Activated T-cell treated with anti-CD3 and anti-CD28 coated beads, Interleukin-2, amount 50 U/mL, for 72 hours (primary cell): ENCODE measurements at places on chromosomes 11 and 22. TPM values are rescaled to one million over a fixed set of nuclear protein-coding genes. Genes with fewer than 3 reads are reported as not detected.

GRCh38 chr11:101582236-101582988, 1.4 kb downstream of the TRPC6 start:
- no peaks in the 10 kb centered on the region for H3K4me1 ChIP-seq
- H3K27ac ChIP-seq = no peak overlapping the region
- H3K4me3 ChIP-seq = no peak overlapping the region
- DNase-seq = no peak

- peaks cover 57% of the 10 kb centered on the region for H3K27me3 ChIP-seq
- no peak overlapping the region for H3K4me3 ChIP-seq
- H3K36me3 ChIP-seq = no peaks in the 10 kb centered on the region
- H3K27ac ChIP-seq = no peak overlapping the region
- peaks cover under 1% of the 10 kb centered on the region for H3K4me1 ChIP-seq
- no peak for DNase-seq
Observed at GRCh38 chr22:19772673-19773469, 12.3 kb downstream of the TBX1 start.

DNA sequence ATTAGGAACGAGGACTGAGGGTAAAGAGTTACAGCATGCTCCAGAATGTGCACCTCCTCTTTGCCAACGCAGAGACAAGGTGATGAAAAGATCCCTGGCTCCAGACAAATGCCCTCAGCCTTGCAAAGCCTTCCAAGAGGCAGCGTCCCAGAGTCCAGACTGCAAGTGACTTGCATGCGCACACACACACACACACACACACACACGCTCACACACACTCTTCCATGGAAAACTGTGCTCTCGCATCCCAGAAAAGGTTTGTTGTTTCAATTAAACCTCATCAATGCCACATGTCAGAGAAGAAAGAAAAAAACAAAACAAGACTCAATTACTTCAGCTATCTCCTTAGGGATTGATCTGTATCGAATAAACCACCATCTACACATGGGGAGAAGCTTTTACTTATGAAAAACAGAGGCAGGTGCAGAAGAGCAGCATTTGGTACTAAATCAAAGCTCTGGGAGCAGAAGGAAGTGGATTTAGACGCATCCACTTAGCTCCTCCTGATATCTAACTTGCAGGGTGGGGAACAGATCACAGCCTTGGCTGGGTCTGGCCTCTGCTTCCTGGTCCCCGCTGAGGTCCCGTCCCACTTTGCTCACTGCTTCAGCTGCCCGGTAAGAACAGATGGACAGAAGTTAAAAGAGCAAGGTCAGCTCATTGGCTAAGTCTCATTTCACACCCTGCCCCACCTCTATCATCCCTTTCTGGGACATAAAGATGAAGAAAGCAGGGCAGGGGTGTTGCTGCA, 249.8 kb upstream of the BLID start:
- H3K4me1 ChIP-seq = no peaks in the 10 kb centered on the region
- H3K27ac ChIP-seq = no peak overlapping the region
- no peak for DNase-seq
- no peaks in the 10 kb centered on the region for H3K36me3 ChIP-seq

GRCh38 chr11:12534549-12534948, 139.7 kb upstream of the TEAD1 start:
- no peak overlapping the region for H3K4me3 ChIP-seq
- H3K27ac ChIP-seq = no peak overlapping the region
- H3K27me3 ChIP-seq = peaks cover 16% of the 10 kb centered on the region
- H3K4me1 ChIP-seq = no peaks in the 10 kb centered on the region
- DNase-seq = no peak

DNA sequence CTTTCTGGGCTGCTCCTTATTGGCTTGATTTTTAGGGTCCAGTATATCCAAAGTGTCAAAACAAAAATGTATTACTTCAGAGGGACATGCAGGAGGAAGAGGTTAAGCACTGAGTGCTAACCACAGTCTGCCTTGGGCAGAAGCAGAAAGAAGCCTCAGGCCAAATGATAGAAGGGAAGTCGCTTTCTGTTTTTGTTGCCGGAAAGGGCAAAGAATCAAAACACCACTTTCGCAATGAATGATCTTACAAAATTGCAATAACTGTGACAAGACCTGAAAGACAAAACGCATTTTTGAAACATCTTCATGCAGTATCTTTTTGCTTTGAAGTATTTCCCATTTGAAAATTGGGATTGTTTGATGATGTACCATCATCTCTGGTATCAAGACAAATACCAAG, 70.1 kb upstream of the PICALM start:
- H3K27ac ChIP-seq = peak overlapping the region; percentile 92
- H3K4me1 ChIP-seq = peaks cover 69% of the 10 kb centered on the region
- DNase-seq = peak; percentile 66
- peak overlapping the region; percentile 59 for H3K4me3 ChIP-seq
- no peaks in the 10 kb centered on the region for H3K27me3 ChIP-seq
- H3K36me3 ChIP-seq = no peaks in the 10 kb centered on the region

GRCh38 chr11:73625696-73626318, 20.6 kb upstream of the PLEKHB1 start:
- peaks cover 4% of the 10 kb centered on the region for H3K4me1 ChIP-seq
- H3K27ac ChIP-seq = peak overlapping the region; percentile 63
- no peaks in the 10 kb centered on the region for H3K36me3 ChIP-seq
- DNase-seq = peak; percentile 71
- peak overlapping the region; percentile 28 for H3K4me3 ChIP-seq

GRCh38 chr11:45816614-45817013, 11.7 kb downstream of the SLC35C1 start:
- H3K27me3 ChIP-seq = no peaks in the 10 kb centered on the region
- H3K4me1 ChIP-seq = no peaks in the 10 kb centered on the region
- no peak overlapping the region for H3K4me3 ChIP-seq
- H3K27ac ChIP-seq = no peak overlapping the region
- H3K36me3 ChIP-seq = no peaks in the 10 kb centered on the region

DNA sequence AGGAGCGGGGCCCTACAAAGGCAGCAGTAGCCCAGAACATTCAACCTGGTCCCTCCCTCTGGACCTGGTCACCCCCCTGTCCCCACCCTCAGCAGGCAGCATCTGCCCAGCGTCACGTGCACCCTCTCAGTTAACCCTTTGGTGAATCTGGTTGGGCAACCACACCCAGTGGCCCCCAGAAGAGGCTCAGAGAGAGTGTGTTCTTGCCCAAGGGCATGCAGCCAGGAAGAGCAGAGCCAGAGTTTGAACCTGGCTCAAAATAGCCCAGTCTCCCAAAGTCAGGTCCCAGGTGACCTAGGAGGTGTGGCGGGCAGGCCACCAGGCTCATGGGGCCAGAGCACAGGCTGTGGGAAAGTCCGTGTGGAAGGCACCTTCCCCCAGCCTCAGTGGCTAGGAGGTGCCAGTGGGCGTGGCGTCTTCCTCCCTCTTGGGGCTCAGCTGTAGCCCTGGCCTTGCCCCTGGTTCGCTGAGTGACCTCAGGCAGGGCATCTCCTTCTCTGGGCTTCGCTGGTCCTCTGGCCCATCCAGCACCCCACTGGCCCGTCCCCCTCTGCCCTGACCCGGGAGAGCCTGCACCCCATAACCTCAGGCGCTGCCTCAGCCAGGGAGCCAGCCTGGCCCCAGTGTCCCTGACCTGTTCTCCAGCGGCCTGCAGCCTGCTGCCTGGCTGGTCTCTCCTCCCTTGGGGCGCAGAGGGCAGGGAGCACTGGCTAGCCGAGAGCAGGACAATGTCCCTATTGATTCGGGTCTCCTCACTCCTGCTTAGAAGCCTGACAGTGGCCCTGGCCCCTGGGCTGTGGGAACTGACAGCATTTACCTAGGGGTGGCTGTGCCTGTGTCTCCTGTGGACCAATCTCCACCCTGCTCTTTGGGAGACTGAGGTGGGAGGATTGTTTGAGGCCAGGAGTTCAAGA, 7.0 kb downstream of the ALDH3B1 start:
- no peaks in the 10 kb centered on the region for H3K36me3 ChIP-seq
- no peak overlapping the region for H3K27ac ChIP-seq

DNA sequence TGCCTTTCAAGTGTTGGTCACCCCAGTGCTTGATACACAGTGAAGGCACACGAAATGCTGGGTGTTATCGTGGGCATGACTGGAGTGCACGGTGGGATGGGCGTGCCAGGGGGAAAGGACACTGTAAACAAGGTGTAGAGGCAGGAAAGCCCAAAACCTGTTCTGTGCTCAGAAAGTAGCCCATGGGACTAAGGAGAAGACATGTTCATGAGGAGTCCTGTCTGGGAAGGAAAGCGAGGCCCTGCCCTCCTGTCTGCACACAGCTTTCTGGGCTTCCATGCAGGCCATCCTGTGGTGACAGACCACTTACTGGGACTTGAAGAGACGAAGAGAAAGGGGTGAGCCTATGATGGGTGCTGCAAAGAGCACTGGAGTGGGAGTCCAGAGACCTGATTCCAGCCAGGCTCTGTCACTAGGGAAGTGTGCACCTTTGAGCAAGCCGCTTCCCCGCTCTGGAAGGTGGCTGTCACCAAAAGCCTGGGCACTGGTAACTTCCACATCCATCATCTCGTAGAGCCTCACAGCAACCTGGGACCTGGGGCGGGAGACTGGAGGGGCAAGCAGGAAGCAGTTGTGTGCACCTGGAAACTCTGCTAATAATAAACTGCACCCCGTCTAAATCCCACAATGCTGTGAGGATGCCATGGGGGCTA, 846 bp upstream of the POU2F3 start:
- no peak overlapping the region for H3K4me3 ChIP-seq
- H3K36me3 ChIP-seq = no peaks in the 10 kb centered on the region
- no peak for DNase-seq
- H3K4me1 ChIP-seq = peaks cover 6% of the 10 kb centered on the region
- H3K27ac ChIP-seq = no peak overlapping the region

DNA sequence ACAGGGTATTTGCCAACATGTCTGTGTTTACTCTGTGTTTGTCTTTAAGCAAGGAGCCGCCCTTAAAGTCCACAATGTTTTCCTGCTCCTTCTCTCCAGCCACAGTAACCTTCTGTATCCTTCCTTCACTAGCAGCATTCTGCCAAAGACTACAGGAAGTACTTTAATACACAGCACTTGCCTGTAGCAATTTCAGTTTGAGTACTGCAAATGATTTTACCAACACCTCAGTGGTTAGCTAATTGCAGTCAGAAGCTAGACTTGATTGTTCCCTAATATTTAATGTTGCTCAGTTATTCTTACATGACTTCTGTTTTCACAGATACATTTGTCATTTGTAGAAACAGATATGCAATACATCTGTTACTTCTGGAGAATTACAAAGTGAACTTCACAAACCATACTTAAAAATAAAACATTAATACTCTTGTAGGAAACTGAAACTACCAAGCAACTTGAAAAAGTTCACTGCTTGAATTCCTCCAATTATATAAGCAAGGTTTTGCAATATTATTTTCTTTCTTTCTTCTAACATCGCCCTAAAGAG, 69.1 kb downstream of the FCHSD2 start:
- H3K27me3 ChIP-seq = no peaks in the 10 kb centered on the region
- H3K27ac ChIP-seq = peak overlapping the region; percentile 20
- peaks cover 2% of the 10 kb centered on the region for H3K36me3 ChIP-seq
- peak overlapping the region; percentile 4 for H3K4me3 ChIP-seq

- no peak overlapping the region for H3K27ac ChIP-seq
- peaks cover 11% of the 10 kb centered on the region for H3K36me3 ChIP-seq
- peak; percentile 50 for DNase-seq
Observed at GRCh38 chr22:41596776-41597634, 7.4 kb upstream of the PMM1 start.

GRCh38 chr11:88538098-88538497, 200.6 kb upstream of the CTSC start:
- DNase-seq = no peak
- H3K4me3 ChIP-seq = no peak overlapping the region
- peaks cover 24% of the 10 kb centered on the region for H3K27me3 ChIP-seq
- H3K4me1 ChIP-seq = peaks cover 26% of the 10 kb centered on the region
- no peak overlapping the region for H3K27ac ChIP-seq
- peaks cover 9% of the 10 kb centered on the region for H3K36me3 ChIP-seq

DNA sequence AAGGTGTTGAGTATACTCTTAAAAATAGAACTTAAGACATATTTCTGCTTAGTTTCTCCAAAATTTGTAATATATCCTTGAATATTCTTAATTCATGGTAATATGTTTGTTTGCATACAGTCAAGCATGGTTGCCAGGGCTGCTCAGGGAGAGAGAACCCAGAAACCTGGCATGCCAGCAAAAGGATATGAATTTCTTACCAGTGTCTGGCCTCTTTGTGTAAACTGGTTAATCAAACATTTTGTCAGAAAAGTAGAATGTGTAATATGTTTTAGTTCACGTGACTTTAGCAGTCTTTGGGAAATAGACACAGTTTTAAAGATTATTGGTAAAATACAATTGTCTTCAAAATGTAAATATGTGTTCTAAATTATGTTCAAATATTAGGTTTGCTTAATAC, 101.6 kb downstream of the AASDHPPT start:
- H3K27ac ChIP-seq = no peak overlapping the region
- no peaks in the 10 kb centered on the region for H3K27me3 ChIP-seq
- no peak overlapping the region for H3K4me3 ChIP-seq
- DNase-seq = no peak
- H3K4me1 ChIP-seq = no peaks in the 10 kb centered on the region

- H3K27ac ChIP-seq = no peak overlapping the region
- no peaks in the 10 kb centered on the region for H3K27me3 ChIP-seq
- no peaks in the 10 kb centered on the region for H3K36me3 ChIP-seq
- H3K4me3 ChIP-seq = no peak overlapping the region
- no peaks in the 10 kb centered on the region for H3K4me1 ChIP-seq
- no peak for DNase-seq
Observed at GRCh38 chr11:107198490-107199007, 180.3 kb upstream of the GUCY1A2 start.

GRCh38 chr22:49370627-49371301, 456.9 kb downstream of the BRD1 start:
- no peak overlapping the region for H3K4me3 ChIP-seq
- no peak for DNase-seq
- H3K27me3 ChIP-seq = peaks cover 7% of the 10 kb centered on the region
- H3K36me3 ChIP-seq = no peaks in the 10 kb centered on the region
- H3K27ac ChIP-seq = no peak overlapping the region
- H3K4me1 ChIP-seq = no peaks in the 10 kb centered on the region

DNA sequence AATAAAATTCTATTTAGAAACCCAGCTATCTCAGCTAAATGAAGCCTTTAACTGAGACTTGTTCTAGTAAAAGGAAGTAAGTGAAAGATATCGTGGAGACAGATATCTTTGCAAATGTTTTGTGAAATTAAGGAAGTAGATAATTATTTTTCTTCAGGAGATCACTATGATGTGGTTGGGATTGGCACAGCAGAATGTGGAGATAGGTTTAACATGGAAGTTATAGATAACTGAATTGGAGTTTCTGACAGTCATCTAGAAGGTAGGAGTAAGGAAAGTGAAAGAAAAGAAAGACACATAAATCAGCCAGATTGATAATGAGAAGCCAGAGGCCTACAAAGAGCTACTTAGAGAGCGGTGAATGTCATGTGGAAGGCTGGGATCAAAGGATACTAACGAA, 4.7 kb upstream of the CASP5 start:
- H3K4me1 ChIP-seq = peaks cover 11% of the 10 kb centered on the region
- peaks cover 4% of the 10 kb centered on the region for H3K36me3 ChIP-seq
- no peaks in the 10 kb centered on the region for H3K27me3 ChIP-seq
- peak overlapping the region; percentile 89 for H3K27ac ChIP-seq

FADS2 gene
- 23.3 TPM for total RNA-seq

RTN4R gene
- total RNA-seq = 1.4 TPM

NCAPH2 gene
- total RNA-seq = 120 TPM

GGTLC2 gene
- total RNA-seq = not detected

MPST gene
- 14.2 TPM for total RNA-seq

PANX3 gene
- not detected for total RNA-seq
